Activated naive CD4-positive, alpha-beta T cell (primary cell): ENCODE measurements at places on chromosomes 2 and 18.

GRCh38 chr2:36371928-36372391 lies 16.4 kb downstream of the CRIM1 start:
- DNase-seq, result no peak

GRCh38 chr2:222671259-222672067 lies at the start of gene MOGAT1:
Gene MOGAT1 (plus strand): TSS chr2:222671658. CDS start chr2:222671786, 128 bp downstream.
- no peak for DNase-seq

GRCh38 chr2:128465246-128466170 lies 146.8 kb upstream of the HS6ST1 start:
- DNase-seq, result no peak

DNA sequence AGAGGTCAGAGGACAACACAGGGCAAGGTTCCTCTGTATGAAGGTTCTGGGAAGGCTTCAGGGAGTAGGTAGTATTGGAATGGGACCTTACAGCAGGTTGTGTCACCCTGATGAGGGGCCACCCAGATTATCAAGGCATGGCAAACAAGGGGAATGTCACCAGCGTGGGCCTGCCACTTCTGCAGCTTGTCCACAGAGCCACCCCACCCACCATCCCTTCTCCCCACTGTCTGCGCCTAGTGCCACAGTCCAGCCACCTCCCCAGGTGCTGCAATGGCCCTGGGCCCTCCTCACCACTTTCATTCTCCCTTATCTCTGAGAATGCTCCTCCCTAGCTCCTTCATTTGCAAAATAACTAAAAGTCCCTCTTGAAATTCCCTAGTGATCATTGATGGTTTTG lies 170.3 kb downstream of the TTC32 start:
- DNase-seq, result no peak

- no peak for DNase-seq
These were observed 295.9 kb downstream of the ERBB4 start for GRCh38 chr2:212242724-212243123.

GRCh38 chr2:134124047-134124753 lies 129.7 kb upstream of the MGAT5 start:
- DNase-seq, result no peak

DNA sequence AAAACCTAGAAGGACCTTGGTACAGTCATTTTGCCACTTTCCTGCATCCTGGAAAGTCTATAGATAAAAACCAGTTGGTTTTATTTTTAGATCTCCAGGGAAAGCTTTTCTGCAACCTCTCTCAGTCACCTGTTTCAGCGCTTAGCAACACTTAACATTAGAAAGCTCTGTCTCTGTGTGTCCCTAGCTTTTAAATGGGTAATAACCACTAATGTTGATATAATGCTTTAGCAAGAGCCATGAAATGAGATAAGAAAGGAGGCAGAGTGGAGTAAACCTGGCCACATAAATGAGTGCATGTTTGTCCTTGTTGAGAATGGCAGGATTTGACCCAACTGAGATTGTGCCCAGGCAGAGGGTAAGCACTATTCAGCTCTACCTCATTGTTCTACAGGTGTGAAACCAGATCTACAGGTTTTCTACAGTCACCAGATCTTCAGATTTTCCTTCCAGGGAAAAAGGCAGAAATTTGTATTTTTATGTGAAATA lies 44.8 kb downstream of the MARCHF4 start:
- DNase-seq, result no peak

DNA sequence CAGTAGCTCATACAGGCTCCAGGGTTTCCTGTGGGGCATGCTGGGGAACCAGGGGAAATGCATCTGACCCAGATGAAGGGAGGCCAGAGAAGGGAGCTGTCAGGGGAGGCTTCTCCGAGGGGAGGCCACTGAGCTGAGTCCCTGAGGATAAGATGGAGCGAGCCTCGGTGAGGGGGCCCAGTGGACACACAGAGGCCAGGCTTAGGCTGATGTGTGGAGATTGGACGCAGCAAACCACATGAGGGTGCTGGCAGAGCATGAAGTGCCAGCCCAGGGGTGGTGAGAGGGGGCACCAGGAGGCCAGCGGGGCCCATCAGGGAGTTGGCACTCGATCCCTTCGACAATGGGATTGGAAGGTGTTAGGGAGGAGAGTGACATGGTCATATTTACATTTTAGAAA lies 235.0 kb downstream of the KLHL29 start:
- no peak for DNase-seq

- no peak for DNase-seq
These were observed 24.7 kb downstream of the ATAD2B start for GRCh38 chr2:23901966-23902846.

DNA sequence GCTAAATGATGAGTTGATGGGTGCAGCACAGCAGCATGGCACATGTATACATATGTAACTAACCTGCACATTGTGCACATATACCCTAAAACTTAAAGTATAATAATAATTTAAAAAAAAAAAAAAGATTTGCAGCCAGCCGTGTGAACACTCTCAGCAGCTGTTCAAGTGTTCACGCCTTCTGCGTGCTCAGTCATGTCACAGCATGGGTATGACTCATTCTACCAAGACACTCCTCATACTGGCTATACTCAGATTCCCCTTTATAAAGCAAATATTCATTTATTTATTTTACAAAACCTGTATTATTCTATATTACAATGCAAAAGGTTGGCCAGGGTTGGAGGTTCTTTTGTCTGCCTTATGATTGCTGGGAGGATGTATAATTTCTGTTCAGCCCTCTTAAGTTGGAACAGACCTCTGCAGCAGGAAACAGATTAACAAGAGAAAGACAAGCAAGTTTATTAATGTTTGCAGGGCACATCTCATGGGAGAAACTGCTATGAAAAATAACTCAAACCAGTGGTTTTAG lies 1230.6 kb upstream of the CHAC2 start:
- DNase-seq, result no peak

GRCh38 chr18:23876921-23877320 lies 137.6 kb upstream of the TTC39C start:
- DNase-seq, result no peak

DNA sequence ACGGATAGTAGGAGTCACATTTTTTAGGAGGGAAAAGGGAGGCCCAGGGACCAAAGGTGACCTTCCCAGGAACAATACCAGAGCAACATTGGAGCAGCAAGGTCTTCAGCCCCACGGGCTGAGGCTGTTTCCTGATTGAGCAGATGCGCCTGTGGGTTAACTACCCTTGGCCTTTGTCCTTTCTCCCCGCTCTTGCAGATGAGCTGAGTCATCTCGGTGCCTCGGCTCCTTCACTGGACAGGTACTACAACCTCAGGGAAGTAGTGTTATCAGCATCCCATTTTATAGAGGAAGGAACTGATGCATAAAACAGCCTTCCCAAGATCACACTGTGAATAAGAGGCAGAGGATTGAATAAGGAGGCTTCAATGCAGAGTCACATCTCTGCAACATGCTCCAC lies 43.5 kb downstream of the DHRS9 start:
- DNase-seq, result no peak
